Effector memory CD8-positive, alpha-beta T cell (primary cell): ENCODE measurements at places on chromosomes 7 and 10.

DNA sequence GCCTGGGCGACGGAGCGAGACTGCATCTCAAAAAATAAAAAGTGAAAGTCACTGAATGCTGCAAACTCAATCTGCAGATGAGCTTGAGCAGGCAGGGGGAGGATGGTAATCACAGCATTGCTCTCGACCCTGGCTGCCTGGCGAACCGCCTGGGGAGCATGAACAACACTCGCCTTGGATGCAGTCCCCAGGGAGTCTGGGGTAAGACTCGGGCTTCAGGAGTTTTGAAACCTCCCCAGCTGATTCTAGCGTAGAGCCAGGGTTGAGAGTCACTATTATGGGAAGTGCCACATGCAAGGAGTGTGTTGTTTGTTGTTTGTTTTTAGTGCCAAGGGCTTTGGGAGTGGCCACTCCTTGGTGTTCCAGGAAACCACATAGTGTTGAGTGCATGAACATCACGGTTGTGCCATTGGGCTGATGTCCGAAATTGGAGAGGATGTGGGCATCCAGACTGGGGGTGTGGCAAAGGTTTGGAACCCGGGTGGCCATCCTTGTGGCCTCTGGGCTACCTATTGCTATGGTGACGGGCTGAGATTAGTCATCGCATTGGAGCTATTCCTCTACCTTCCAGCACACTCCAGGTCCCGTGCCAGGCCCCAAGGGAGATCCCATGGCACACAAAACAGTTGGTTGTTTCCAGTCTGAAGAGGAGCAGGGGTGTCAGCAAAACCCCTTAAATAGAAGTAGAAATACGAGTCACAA is 92.6 kb downstream of the RGS10 start:
- DNase-seq: no peak

- no peak for DNase-seq
These were observed 205.0 kb upstream of the KCTD7 start for GRCh38 chr7:66423729-66424128.

DNA sequence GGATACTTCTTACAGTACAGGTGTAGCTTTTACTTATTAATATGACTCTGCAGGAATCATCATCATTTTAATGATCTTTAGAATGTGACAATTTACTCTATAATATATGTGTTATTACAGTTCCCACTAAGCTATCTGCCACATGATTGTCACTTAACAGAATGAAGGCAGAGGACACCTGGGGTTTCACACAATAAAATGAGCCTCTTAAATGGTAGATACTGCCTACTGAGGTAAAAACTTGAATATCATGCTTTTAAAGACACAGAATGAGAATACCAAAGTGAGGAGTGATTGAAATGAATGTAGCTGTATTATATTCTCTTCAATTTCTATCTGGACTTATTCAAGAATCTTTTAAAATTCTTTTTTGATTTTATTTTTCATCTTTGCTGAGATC is 1255.3 kb upstream of the LRRN3 start:
- DNase-seq: no peak

DNA sequence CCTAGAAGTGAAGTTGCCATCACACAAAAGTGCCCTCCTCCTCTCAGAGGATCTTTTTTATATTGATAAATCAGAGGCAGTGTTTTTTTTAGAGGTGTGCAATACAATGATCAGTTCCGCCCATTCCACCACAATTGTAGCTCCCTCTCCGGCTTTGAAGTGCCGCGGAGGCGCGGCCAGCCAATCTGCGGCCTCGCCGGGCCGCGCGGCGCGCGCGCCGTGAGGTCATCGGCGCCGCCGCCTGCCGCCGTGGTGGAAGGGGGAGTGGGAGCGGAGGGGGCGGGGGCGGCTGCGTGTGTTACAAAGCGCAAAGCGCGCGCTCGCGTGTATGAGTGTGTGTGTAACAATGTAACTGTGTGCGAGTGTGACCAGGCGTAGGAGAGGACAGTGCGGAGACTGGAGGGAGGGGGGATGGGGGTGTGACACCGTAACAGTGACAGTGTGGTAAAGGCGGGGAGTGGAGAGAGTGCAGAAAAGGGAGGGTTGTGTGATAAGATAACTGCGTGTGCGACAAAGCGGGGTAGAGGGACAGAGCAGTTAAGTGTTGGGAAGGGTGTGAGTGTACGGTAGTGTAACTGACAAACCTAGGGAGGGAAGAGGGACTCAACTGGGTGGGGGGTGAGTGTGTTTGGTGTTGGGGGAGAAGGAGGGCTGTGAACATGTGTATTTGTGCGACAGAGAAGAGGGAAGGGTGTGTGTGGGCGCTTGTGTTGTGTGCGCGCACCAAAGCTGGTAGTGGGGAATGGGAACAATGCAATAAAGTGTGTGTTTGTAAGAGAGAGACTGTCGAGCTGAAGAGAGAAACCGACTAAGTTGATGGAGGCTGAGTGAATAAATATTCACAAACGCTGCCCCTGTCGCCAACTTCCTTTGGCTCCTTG is at the start of gene SP8:
Gene SP8 (minus strand): TSS at position 108 of the 881 bp plus-strand sequence. CDS start 88 bp downstream, at position 20.
- DNase-seq: no peak

DNA sequence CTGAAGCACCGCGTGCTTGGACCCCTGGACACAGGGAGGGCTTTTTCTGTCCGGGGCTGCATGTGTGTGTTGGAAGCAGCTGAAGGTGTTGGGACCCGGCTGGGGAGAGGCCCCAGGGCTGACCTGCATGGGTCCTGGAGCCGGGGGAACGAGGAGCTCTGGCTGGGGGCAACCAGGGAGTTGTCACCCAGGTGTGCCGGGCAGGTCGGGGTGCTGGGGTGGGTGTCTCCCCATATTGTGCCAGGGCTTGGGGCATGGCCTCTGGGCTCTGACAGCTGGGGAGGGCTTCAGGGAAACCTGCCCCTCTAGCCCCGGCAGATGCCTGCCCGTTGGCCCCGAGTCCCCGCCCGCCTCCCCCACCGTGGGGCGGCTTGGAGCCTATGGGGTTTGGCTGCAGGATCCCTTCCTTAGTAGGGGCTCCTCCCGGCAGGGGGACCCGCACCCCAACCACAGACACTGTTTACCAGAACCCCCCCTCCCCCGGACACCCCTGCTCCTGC is 42.3 kb downstream of the UNCX start:
- DNase-seq: no peak

DNA sequence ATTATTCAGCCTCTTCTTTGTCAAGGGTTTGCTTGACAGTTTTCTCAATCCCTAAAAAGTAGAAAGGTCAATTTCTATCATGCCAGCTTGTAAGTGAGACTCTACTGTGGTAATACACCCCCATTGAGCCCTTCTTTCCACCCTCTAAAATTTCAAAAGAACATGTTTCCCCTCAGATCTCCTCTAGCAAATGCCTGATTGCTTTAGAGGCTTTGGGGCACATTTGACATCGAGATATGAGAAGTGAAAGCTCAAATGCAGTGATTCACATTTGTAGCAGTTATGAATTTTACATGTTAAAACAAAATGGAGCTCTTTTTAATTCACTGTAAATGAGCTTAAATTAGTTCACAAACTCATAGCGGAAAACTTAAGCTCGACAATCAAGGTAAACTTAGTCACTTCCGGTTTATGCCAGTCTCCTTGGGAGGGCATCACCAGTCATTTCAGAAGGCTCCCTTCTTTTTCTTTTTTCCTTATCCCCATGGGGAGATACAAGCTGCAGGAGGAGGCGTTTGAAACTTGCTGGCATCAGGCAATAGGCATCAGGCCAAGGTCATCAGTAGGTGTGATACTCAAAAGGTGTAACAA is 55.3 kb upstream of the ADO start:
- no peak for DNase-seq

- no peak for DNase-seq
These were observed 35.5 kb downstream of the PFKP start for GRCh38 chr10:3102720-3103427.

DNA sequence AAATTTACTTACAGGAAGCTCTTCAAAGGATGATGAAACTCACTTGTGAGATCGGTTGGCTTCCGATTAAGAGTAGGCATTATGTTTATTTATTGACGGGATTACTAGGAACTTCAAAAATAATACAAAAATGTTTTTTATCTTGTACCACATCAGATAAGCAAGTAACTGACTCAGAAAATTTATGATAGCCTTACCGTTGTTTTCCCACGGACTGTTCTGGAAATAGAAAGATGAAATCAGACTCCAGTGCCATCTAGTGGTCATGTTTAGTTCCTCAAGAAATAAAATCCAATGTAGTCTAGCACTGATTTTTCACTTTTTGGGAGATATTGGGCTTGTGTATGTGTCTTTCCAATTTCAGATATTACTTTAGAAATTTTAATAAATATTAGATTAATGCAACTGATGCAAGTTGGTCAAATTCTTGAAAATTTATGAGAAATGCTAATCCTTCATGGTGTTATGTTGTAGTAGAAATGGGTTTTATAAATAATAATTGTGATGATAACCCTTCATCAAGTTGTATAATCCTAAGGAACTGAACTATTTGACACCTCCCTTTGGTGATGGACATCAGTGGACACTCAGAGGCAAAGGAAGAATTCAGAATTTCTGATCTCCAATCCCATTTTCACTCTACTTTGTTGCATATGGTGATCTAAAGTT is 168.8 kb downstream of the TMEM26 start:
- peak; percentile 2 for DNase-seq

- no peak for DNase-seq
These were observed 109.2 kb downstream of the PPP1R3A start for GRCh38 chr7:113809581-113809980.

- no peak for DNase-seq
These were observed at the start of gene CDH23 for GRCh38 chr10:71396711-71397295. Gene CDH23, plus strand, starts transcription at chr10:71396920. Its CDS starts 42,912 bp downstream, at chr10:71439832.

DNA sequence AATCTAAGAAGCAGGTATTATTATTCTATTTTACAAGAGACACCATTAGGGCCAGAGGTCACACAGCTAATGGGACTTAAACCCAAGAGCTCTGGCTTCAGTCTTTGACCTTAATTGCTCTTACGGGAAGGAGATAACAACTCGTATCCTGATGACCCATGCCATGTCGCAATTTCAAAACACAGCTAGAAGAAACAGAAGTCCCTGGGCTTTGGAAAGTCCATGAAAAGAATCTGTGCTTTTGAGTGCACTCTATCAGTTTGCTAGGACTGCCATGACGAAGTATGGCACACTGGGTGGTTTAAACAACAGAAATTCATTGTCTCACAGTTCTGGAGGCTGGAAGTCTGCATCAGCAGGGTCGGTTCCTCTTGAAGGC is 247.8 kb upstream of the AOAH start:
- no peak for DNase-seq

GRCh38 chr7:87671-88070 is 104.7 kb upstream of the FAM20C start:
- no peak for DNase-seq

GRCh38 chr7:121755818-121756552 is 117.0 kb upstream of the PTPRZ1 start:
- DNase-seq: no peak

GRCh38 chr10:28366994-28367393 is 64.1 kb upstream of the MPP7 start:
- no peak for DNase-seq

GRCh38 chr10:130181858-130182257 is 45.7 kb downstream of the GLRX3 start:
- no peak for DNase-seq

- no peak for DNase-seq
These were observed 488.5 kb downstream of the ZNF33B start for GRCh38 chr10:42149722-42150427.

- DNase-seq: no peak
These were observed 441.8 kb upstream of the AKR1E2 start for GRCh38 chr10:4384245-4384644.

DNA sequence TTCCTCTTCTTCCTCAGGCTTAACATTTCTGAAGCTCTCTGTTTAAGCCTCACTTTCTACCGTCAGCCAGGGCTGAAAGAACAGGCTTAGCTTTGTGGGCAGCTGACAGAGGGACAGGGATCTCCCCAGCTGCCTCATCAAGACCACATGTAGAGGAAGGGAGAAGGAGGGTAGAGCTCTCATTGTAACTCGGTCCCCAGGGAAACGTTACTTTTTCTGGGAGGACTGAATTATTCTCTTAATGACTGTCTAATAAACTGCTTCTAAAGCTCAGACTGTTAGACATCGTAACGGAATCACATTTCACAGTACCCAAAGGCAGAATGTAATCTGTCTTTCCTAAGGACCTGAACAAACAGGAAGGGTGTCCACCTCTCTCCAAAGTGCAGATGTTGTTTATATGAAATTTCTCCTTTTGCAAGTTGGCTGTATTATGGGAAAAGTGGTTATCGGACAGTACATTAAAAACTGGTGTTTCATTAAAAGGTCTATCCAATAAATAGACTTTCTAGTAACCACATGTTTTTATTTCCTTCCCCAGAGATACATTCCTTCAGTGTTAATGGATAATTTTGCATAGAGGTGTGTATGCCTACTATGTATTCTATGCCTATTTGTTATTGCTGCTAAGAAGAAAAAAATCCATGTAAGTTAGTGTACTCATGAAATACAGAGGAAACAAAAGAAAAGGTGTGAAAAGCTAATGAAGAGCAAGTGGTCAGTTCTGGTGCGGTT is 144.2 kb downstream of the CTTNBP2 start:
- DNase-seq: no peak

DNA sequence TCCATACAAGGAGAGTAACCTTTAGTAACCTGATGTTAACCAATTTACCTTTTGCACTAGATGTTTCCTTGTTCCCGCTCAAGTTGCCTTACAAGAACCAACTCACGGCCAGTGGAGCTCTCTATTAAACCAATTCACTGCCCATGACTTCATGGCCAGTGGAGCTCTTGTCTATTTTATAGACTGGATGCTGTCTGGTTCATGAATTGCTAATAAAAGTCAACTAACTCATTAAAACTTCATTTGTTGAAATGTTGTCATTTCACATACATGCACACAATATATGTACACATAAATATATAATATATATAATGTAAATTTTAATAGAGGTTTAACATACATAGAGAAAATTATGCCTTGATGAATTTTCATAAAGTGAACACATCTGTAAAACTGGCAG is 216.3 kb downstream of the RNLS start:
- no peak for DNase-seq

- DNase-seq: no peak
These were observed 5.0 kb downstream of the AVPI1 start for GRCh38 chr10:97682042-97682441.

- DNase-seq: no peak
These were observed 715.3 kb downstream of the NXPH1 start for GRCh38 chr7:9148687-9149086.

DNA sequence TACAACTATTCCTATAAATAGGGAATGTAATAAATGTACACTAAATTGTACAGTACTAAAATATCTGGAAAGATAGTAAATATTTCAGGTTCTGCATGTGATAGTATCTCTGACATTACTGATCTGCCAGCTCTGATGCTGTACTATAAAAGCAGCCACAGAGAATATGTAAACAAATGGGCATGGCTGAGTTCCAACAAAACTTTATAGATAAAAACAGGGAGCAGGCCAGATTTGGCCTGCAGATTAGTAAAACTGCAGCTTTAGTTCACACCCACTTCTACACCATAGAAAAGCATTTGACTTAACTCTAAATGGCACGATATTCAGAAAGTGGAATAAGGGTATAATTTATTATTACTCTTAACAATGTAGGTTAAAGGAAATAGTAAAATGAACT is 18.8 kb upstream of the TLL2 start:
- no peak for DNase-seq

- DNase-seq: peak; percentile 37
These were observed 20.5 kb upstream of the PITRM1 start for GRCh38 chr10:3192856-3193635.

GRCh38 chr7:20219446-20220292 is 2.5 kb upstream of the MACC1 start:
- no peak for DNase-seq

- DNase-seq: no peak
These were observed 861 bp upstream of the TSPAN14 start for GRCh38 chr10:80453056-80453841.
